ENCODE measurements at places on chromosomes 1 and 21.

- DNase-seq = no peak
Observed at GRCh38 chr1:155168456-155169210, 4.5 kb downstream of the KRTCAP2 start.

DNA sequence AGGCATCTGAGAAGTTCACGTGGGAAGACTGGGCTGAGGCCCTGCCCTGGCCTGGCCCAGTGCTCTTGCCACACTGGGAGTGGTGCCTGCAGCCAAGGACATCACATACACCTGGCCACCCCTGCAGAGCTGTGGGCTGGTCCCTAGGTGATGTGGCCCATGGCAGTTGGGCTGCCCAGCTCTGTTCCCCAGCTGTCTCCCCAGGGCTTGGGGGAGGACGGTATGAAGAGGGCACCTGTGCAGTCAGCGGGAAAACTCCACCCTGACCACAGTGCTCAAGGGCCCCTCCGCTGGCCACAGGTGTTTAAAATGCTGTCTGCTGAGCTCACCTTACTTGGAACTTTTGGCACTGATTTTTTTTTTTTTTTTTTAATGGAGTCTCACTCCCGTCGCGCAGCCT lies 120.4 kb upstream of the SLC25A33 start:
- no peak for DNase-seq

GRCh38 chr1:172498857-172499256 lies 34.1 kb upstream of the SUCO start:
- no peak for DNase-seq

- DNase-seq = no peak
Observed at GRCh38 chr1:55571767-55572166, 356.6 kb upstream of the USP24 start.

- DNase-seq = no peak
Observed at GRCh38 chr1:170494369-170494768, 37.6 kb upstream of the GORAB start.

GRCh38 chr1:179177182-179177581 lies 52.3 kb downstream of the ABL2 start:
- no peak for DNase-seq

All from T-helper 22 cell (primary cell).